Testis (tissue), 5 donors: ENCODE measurements at places on chromosomes 1 and 21. TPM values are rescaled to one million over a fixed set of nuclear protein-coding genes. Genes with fewer than 3 reads are reported as not detected.

GRCh38 chr1:182111496-182111895, 50.0 kb upstream of the ZNF648 start:
- no peak for DNase-seq

- DNase-seq = no peak
These were observed 48.9 kb downstream of the MEF2D start for GRCh38 chr1:156451505-156452160.

DNA sequence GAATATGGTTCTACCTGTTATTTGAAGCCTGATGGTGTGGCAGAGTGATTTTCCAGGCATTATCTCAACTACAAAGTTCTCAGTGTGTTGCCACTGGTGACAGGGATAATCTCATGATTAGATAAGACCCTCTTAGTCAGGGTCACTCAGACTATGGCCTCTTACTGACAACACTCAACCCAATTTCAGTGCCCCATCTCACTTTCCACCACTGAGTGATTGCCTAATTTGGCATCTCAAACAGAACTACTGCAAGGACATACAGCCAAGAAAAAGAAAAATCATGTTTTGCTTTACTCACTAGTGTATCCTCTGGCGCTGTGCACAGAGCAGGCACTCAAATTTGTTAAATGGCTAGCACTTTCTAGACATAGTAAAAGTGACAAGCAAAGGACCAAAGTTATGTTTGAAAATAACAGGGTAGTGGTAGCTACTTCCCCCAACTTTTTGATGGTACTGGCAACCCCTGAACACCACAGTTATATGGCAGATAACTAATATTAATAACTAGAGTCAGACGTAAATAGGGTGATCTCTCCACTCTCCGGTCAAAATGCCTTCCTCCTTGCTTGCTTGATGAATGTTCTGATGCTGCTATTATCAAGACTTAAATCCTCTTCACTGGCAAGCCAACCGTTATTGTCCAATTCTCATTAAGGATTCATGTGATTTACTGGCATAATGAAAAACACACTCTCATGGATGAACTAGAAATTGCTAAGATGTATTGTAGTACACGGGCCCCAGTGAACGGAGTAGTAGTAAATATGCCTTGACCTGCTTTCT, 37.1 kb upstream of the SLC30A10 start:
- DNase-seq = no peak

DNA sequence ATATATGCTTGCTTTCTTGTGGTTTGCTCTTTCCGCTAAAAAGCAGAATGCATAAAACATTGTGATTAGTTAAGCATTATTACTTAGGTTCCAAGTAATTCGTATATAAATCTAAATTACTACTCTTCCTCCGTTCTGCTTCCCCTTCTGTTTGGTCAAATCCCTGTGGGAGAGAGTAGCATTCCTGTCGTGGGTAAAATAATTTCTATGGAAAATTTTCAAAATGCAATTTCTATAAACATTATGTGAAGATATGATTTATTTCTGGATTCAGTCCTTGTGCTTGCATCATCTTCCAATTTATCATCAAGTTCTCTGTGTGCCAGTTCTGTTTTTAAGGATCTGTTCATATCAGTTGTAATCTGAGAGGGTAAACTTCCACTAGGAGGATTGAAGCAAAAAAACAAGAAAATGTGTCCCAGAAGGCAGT, 7.2 kb upstream of the WARS2 start:
- no peak for DNase-seq

Gene S100A1
- total RNA-seq = 24.0 TPM

Gene DPYD
- 14.7 TPM for total RNA-seq

DNA sequence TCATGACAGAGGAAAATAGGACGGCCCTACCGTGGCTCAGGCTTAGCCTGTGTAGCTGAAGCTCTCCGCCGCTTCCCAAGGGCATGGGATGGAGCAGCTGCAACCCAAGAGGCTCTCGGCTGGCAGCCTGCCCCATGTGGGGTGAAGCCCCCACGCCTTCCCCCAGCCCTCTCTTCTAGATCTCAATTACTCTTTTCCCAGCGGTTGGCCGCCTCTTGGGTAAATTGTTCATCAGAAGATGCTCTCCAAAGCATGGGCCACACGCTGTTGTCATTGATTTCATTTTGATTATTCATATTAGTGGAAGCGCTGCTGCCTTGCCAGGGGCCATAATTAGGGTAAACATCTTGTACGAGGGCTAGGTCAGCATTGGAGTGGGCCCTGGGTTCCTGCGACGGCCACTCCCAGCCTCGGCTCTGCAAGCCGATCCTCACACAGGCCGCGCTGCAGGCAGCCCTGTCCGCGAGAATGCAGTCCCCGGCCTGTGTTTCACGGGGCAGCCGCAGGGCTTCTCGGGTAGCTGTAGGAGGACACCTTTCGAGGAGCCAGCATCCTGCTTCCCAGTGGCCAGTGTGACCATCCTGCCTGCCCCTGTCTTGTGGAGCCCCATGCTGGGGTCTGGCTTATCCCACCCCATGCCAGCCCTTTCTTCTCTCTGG, 114.4 kb upstream of the VAMP3 start:
- DNase-seq = no peak

- DNase-seq = peak; percentile 47
These were observed 19.5 kb downstream of the STK40 start for GRCh38 chr1:36366091-36366661.

DNA sequence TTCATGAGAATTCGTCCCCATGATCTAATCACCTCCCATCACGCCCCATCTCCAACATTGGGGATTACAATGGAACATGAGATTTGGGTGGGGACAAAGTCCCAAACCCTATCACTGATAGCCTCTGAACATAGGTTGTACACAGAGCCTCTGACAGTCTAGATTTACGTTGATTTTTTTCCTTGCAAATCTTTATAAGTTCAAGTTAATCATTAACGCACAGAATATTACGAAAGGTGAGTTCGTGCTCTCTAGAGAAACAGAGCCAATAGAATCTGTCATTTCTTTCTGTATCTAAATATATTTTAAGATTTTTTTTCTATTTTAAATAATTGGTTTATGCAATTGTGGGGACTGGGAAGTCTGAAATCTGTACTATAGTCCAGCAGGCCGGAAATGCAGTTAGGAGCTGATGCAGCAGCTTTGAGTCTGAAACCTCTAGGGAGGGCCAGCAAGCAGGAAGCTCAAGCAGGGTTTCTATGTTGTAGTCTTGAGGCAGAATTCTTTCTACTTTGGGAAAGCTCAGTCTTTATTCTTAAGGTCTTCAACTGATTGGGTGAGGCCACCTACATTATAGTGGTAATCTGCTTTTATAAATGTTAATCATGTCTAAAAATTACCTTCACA, 61.0 kb downstream of the SELENOF start:
- DNase-seq = no peak

- DNase-seq = no peak
These were observed 33.8 kb upstream of the RCAN3 start for GRCh38 chr1:24468685-24469316.

- DNase-seq = no peak
These were observed 563.4 kb upstream of the PLXNA2 start for GRCh38 chr1:208807446-208808127.

Gene BCL2L15
- total RNA-seq = 0.87 TPM

Gene DDX59
- 24.1 TPM for total RNA-seq

Gene CFAP141
- 8.4 TPM for total RNA-seq

GRCh38 chr1:10292188-10292587, 81.8 kb downstream of the KIF1B start:
- no peak for DNase-seq

Gene ARV1
- total RNA-seq = 35.4 TPM

DNA sequence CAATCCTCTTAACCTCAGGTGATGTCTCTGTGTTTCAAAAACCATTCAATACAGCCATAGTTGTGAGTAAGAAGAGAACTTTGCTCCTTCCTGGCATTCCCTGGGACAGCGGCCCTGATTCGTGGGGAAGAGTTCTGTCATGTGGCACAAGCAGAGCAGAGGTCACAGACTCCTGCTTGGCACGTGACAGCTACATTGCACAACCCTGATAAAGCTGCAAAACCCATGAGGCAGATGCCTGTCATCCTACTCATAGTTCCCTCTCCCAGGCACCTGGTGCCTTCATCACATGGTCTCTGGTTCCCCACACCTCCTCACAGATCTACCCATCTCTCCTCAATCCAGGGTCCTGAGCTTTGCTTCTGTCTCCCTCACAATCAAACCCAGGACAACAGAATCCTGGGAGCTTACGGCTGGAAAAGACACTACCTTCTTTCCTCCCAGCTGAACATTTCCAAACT, 70.8 kb downstream of the PLPP3 start:
- DNase-seq = peak; percentile 42

DNA sequence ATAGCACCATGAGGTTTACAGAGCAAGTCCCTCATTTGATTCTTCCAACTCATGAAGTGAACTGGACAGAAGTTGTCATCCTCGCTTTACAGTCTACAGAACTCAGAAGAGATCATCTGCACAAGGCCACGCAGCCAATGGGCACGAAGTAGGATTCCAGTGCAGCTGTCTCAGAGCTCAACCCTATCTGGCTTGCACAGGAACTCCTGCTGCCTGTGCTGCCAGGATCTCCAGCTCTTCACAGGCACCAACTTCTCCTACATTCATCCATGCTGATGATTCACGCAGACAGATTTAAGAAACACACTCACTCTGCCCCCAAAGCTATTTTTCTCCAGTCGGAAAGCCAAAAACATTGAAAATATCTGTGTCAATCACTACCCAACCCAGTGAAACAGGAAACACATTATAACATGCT, 157.0 kb downstream of the RERE start:
- DNase-seq = peak; percentile 74

Gene TMEM53
- 18.9 TPM for total RNA-seq

DNA sequence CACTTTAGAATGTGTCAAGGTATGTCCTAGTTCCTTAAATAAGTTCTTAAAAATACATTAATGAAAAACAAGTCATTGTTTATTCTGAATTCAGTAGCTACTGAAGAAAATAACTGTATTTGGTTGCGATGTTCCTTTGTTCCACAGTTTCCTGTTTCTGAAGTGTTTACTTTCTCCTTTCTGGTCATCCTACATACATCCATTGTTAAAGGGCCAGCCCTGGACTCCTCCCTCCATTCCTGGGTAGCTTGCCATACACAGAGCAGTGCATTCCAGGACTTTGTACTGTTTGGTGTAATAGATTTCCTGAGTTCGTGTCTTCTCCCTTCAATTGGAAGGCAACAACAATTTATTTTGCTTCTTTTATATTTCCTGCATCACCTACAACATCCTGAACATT, 845.4 kb upstream of the CXADR start:
- no peak for DNase-seq

Gene CYP4A11
- total RNA-seq = 0.16 TPM

DNA sequence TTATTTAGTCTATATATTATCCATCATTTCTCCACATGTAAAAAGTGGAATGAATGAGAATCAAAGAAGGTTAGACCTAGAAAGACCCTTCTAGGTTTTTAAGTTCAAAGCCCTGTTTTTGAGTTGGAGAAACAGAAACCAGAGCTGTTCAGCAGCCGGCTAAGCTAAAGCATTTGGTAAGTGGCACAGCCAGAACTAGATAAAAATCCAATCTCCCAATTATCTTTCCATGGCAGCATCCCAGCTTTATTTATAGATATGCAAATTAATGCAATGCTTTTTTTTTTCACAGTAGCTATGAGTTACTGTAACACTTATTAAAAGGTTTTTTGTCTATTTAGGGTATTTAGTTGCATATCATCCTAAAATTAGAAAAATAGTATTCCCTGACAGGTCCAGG, 85.1 kb downstream of the NIBAN1 start:
- DNase-seq = no peak

DNA sequence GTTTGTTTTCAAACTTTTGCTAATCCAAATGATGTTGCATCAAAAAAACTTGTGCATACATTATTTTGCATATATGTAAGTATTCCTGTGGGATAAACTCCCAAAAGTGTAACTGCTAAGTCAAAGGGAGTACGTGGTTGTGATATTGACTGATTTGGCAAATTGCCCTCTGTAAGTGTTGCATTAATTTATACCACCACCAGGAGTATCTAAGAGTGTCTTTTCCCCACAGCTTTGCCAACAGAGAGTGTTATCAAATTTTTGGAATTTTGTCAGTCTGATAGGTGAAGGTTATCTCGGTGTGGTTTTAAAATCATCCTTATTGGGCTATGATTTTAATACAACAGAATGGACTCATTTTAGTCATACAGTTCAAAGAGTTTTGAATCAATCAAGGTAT, 30.1 kb upstream of the PARP1 start:
- DNase-seq = no peak

Gene HES2
- 5.0 TPM for total RNA-seq

Gene FAM72D
- 2.6 TPM for total RNA-seq

GRCh38 chr1:2277741-2278488, 49.8 kb downstream of the SKI start:
- DNase-seq = no peak

Gene GJA4
- 11.9 TPM for total RNA-seq

Gene GBP2
- 41.3 TPM for total RNA-seq

GRCh38 chr1:46983166-46983829, 40.2 kb upstream of the CYP4X1 start:
- no peak for DNase-seq

Gene KCNA10
- total RNA-seq = 0.50 TPM

- peak; percentile 33 for DNase-seq
These were observed 548 bp upstream of the SLC25A33 start for GRCh38 chr1:9538669-9539164.

Gene ETV3L
- not detected for total RNA-seq

GRCh38 chr21:38322311-38322950, 65.6 kb downstream of the KCNJ15 start:
- no peak for DNase-seq

Gene LYSMD1
- 17.0 TPM for total RNA-seq

Gene GBP3
- 5.3 TPM for total RNA-seq

Gene OR2L8
- total RNA-seq = 0.87 TPM

DNA sequence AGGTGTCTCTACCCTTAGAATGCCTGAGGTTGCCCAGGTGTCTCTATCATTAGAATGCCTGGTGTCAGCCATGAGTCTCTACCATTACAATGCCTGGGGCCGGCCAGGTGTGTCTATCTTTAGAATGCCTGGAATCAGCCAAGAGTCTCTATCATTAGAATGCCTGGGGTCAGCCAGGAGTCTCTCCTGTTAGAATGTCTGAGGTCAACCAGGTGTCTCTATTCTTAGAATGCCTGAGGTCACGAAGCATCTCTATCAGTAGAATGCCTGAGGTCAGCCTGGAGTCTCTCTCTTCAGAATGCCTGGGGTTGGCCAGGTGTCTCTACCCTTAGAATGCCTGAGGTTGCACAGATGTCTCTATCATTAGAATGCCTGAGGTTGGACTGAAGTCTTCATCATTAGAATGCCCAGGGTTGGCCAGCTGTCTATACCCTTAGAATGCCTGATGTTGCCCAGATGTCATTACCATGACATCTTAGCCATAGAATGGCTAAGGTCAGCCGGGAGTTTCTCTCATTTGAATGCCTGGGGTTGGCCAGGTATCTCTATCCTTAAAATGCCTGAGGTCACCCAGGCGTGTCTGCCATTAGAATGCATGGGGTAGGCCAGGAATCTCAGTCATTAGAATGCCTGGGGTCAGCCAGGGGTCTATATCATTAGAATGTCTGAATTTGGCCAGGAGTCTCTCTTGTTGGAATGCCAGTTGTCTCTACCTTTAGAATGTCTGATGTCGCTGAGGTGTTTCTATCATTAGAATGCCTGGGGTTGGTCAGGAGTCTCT, 44.0 kb downstream of the RNF187 start:
- no peak for DNase-seq

Gene TMEM269
- total RNA-seq = 1.6 TPM

Gene MYOG
- 0.25 TPM for total RNA-seq

GRCh38 chr21:15343066-15343465, 278.3 kb upstream of the NRIP1 start:
- no peak for DNase-seq
